ENCODE measurements at places on chromosomes 3 and 15.

- DNase-seq, result no peak
Observed at GRCh38 chr3:156166808-156167207, 46.4 kb downstream of the KCNAB1 start.

GRCh38 chr3:117744935-117745334, 1035.4 kb downstream of the TUSC7 start:
- no peak for DNase-seq

DNA sequence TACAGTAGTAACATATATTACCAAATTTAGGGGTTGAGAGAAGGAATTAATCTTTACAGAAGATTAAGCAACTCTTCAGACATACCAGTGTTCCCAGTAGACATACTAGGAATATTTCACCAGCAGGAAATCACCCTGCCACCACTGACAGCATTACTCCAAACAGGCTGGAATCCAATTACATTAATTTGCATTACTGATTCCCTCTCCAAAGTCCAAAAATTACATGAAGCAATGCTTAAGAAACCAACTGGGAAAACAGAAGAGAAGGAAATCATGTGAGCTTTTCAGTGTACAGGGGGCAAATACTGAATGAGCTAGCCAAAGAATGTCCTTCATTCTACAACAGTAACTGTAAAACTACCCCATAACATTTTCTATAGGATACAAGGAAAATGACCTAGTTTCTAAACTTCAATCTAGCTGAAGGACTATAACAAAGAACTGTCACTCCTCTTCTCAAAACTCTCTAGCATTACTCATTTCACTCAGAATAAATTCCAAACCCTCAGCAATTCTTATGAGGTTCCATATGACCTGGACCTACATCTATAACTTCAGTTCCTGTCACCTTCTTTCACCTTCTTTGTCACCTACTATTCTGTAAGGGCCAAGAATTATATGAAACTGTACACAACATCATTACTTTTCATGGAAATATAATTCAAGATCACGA, 72.7 kb downstream of the INO80 start:
- DNase-seq, result no peak

DNA sequence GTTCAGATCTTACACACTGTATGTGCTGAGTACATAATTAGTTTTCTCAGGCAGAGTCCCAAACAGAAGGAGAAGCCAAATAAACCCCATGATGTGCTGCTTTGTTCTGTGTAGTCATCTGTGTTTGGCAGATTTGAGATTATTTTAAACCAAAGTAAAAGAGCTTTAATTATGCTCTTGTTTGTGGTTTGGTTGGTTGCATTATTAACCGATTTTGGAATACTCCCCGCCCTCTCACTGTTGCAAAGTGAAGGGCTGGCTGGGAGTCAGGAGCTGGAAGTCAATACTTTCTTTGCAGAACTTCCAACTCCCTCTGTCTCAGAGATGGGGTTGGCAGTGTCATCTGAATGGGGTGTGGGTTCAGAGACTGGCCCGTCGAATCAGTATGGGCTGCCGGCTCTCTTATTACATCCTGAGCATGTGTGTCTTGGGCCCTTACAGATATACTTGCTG, 34.4 kb downstream of the SLCO3A1 start:
- DNase-seq, result no peak

GRCh38 chr3:43364926-43365325, 78.6 kb downstream of the SNRK start:
- no peak for DNase-seq
